ENCODE measurements at places on chromosomes 11 and 22.

- no peak for DNase-seq
Observed at GRCh38 chr11:91981995-91982394, 242.6 kb upstream of the FAT3 start.

DNA sequence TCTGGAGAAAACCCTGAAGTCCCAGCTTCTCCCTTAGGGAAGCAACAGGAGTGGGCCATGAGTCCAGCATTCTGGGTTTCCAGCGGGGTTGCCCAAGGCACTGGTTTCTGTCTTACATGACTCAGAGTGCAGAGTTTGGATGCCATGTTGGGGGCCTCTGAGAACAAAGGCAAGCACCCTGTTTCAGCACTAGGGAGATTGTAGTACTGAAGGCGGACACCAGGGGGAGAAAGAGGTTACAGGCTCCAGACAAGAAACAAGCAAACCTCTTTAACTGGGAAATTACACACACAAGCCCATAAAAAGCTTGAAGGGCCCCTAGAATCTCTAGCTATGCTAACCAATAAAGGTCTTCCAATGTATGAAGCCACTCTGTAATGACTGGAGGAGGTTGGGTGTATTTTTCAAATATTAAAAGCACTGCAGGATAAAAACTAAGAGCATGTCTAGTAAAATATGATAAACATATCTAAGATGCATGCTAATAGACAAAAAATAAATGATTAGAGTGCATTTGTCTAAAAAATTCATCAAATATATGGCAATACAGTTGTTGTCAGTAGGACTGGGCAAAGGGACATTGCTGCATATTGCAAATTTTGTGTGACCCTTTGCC, 7.1 kb downstream of the MS4A6E start:
- DNase-seq, result peak; percentile 15

- DNase-seq, result no peak
Observed at GRCh38 chr11:57321388-57322255, 3.1 kb downstream of the TNKS1BP1 start.

GRCh38 chr11:123740787-123741158, 687 bp downstream of the ZNF202 start:
- DNase-seq, result no peak

GRCh38 chr11:72676861-72677341, 2.7 kb upstream of the PDE2A start:
- DNase-seq, result no peak
